Activated naive CD4-positive, alpha-beta T cell treated with Interleukin-2 at 50 U/mL for 16 hours (primary cell): ENCODE measurements at places on chromosomes 2 and 18.

DNA sequence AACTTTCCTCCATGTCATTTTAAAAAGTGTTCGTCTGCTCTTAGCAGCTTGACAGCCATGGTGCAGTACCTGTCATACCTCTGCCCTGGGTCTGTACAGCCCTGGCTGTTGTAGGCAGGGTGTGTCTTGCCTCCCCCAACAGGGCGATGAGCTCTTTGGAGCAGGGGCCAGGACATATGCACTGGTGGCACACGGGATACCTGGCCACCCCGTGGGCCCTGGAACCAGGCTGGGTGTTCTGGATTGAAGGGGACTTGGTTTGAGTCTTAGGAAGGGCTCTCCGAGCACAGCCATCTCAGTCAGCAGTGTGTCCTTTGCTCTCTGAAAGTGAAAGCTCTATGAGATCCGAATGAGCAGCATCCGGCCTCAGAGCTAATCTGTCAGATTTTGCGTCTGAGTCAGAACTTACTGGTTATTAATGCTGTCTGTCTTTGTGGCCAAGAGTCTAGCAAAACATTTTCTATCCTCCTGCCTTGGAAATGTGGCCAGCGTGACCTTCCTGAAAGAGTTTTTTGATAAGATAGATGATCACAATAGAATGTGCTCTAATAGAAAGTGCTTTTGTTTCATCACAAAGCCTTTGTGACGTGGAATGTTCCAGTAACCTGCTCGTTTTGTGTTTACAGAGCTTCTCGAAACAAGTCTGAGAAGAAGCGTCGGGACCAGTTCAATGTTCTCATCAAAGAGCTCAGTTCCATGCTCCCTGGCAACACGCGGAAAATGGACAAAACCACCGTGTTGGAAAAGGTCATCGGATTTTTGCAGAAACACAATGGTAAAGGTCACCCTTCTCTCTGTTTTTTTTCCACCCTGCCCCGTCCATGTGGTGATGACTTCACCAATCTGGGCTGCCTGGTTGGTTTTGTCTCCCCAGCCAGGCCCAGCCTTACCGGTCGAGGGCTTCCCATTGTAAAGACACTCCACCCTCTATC lies 77.3 kb upstream of the RPL31 start:
- peak; percentile 31 for DNase-seq

DNA sequence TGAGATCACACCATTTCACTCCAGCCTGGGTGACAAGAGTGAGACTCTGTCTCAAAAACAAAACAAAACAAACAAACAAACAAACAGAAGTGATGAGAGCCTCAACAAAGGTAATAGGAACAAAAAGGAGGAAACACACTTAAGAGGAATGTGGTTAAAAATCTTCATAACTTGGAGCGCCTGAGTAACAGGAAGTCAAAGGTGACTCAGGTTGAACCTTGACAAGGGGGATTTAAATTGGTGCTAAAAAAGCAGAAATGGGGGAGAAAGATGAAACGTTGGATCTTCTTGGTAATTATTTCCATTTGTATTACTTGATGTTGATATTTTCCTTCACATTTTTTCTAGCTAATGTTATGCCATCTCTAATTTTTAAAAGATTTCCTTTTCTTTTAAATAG lies 318.5 kb upstream of the TCF4 start:
- DNase-seq, result no peak

DNA sequence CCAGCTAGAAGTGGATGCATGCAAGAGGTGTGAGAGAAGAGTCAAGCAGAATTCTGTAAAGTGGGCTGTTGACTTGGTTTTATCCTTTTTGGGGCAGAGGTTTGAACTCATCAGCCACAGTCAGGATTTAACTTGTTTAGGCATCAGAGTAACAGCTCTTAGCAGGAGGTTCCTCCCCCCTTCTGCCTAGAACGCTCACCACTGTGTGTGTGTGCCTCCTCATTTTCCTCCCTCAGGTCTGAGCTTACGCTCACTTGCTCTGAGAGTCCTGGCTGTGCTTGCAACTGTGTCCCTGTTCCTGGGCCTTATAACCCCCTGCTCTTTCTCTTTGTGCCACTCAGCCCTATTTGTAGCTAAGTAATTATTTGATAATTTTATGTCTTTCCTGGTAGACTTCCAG lies 167.9 kb downstream of the TMEM182 start:
- DNase-seq, result no peak

- DNase-seq, result no peak
Measured at GRCh38 chr2:234804704-234805103, 147.1 kb upstream of the SH3BP4 start.

DNA sequence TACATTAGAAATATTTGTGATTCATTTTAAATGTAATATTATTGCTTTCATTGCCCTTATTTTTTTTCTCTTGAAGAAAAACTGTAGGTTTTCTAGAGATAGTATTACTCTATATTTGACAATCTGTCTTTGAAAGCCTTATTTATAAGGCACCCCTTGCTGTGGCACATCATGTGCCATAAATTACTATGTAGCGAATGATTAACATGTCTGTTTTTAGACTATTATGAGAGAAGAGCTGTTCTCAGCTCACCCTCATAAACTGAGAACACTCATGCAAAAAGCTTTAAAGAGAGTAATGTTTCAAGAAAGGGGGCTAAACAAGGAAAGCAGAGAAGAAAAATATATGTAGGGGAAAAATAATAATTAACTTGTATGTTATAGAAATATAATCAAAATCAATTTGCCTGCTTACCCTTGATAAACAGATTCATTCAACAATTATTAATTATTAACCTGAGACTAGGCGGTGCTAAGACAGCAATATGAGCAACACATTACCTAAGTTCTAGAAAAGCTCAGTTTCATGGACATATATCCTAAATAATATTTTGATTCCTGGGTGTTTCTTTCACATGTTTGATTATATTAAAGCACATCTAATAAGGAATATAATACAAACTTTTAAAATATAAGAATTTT lies 69.0 kb downstream of the RAB3GAP1 start:
- DNase-seq, result no peak

- DNase-seq, result no peak
Measured at GRCh38 chr2:43469713-43470112, 126.1 kb downstream of the THADA start.

- no peak for DNase-seq
Measured at GRCh38 chr2:193520709-193521458, 1326.2 kb upstream of the TMEFF2 start.

GRCh38 chr2:3219536-3219935 lies 158.1 kb downstream of the EIPR1 start:
- no peak for DNase-seq

DNA sequence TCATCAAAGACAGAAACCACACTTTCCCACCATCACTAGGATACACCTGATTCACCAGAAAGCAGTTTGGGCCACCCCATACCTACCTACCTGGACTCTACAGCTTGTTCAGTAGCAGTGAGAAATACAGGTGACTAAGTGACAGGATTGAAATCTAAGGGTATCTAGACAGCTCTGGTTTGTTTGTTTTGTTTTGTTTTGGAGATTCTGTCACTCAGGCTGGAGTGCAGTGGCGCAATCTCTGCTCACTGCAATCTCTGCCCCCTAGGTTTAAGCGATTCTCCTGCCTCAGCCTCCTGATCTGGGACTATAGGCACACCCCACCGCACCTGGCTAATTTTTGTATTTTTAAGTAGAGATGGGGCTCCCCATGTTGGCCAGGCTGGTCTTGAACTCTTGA lies 3.1 kb downstream of the TTC21B start:
- no peak for DNase-seq

- no peak for DNase-seq
Measured at GRCh38 chr2:55929476-55929875, 5.9 kb upstream of the EFEMP1 start.

DNA sequence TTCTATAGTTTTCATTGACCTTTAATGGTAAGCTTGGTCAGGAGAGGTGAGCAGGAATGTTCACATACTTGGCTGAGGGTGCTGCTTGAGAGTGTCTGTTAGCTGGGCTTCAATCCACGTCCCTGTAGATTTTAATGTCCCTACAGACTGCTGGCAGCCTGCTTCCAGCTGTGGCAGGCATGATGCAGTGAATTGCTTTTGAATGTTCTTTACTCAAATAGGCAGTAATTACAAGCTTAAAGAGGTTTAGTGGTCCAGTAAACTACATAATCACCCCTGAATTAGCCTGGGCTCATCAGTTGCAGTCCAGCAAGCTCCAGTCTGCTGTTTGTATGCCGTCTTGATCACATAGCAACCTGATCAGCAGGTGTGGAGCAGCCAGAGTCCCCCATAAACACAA lies 102.1 kb downstream of the MEIS1 start:
- no peak for DNase-seq

DNA sequence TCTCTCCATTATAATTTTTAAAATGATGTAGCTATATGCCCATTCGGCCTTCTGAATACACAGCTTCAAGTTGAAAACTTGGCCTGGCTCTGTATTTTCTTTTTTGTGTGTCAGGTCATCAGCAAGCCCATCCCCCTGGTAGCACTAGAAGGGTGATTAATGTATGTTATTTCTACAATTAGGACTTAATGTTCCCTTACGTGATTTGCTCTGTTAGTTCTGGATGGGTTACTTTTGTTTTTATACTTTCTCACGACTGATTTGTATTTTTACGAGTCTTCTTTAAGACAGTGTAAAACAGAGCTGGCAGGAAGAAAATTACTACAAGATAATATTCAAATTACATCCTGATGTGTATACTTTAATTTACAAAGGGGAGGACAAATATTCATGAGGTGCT lies 88.4 kb upstream of the RGPD4 start:
- no peak for DNase-seq

GRCh38 chr2:211822686-211823335 lies 715.8 kb downstream of the ERBB4 start:
- DNase-seq, result no peak

GRCh38 chr2:107107351-107107750 lies 221.4 kb upstream of the ST6GAL2 start:
- no peak for DNase-seq

- DNase-seq, result peak; percentile 81
Measured at GRCh38 chr18:80157708-80158343, 48.8 kb downstream of the ADNP2 start.

DNA sequence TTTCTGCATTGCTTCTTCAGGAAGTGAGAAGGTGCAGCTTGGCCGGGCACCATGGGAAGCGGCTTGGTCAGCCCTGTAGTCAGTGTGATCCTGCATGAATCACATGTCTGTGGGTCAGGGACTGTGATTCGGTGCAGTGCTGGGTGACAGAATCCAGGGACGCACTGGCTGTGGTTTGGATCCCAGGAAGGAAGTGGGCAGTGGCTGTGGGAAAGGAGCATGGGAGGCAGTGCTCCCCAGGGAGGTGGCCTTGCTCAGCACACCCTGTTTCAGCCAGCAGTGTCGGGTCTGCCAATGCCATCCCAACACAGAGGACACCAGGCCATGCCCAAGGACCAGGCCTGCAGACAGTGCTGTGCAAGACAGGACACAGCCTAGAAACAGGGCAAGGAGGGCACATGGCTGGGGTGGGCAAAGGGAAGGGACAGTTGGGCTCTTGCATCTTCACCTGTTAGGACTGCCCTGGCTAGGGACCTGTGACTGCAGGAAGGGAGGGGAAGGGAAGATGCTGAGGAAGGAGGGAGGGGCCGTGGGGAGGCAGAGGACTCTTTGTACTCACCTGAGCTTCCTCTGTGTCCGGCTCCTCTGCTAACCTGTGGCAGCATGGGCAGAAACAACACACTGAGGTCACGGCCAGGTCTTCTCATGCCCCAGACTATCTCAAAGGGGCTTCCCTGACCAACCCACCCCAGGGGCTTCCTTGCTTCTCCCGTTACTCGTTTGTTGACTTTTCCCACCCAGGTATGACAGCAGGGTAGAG lies 37.2 kb upstream of the DNMT3A start:
- DNase-seq, result no peak

GRCh38 chr2:222931659-222932058 lies 70.8 kb downstream of the ACSL3 start:
- DNase-seq, result no peak

DNA sequence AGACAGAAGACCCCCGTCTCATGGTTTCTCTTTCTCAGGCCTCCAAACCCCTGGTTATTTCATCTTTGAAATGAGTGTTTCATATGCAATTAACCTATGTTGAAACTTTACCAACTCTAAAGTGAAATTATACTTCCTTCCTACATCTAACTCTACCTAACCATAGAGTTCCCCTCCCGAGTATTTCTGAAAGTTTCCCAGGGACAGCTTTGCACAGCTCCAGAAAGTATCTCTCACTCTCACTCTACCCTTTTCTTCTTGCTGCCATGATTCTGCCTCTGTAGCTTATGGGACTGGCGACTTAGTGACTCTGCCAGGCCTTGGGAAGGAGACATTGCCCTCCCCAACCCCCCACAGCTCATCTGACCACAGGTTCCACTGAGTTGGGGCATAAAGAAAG lies 107.9 kb downstream of the B3GNT2 start:
- DNase-seq, result no peak

GRCh38 chr2:191601060-191601459 lies 76.9 kb upstream of the NABP1 start:
- no peak for DNase-seq

DNA sequence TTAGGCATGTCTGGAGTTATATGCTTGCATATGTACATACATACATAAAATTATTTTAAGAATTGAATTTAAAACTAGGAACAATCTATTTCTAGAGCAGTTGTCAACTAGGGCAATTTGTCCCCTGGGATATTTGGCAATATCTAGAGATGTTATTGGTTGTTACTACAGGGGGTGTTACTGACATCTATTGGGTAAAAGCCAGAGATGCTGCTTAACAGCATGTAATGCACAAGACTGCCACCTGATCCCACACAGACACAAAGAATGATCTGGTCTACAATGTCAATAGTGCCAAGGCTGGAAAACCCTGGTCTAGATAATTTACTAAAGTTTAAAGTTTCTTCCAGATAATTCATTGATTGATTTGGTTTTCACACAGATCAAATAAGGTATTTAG lies 185.3 kb downstream of the NYAP2 start:
- DNase-seq, result no peak

- peak; percentile 20 for DNase-seq
Measured at GRCh38 chr2:225122583-225123486, 80.6 kb upstream of the DOCK10 start.

GRCh38 chr2:235027558-235028214 lies 75.9 kb downstream of the SH3BP4 start:
- DNase-seq, result no peak

DNA sequence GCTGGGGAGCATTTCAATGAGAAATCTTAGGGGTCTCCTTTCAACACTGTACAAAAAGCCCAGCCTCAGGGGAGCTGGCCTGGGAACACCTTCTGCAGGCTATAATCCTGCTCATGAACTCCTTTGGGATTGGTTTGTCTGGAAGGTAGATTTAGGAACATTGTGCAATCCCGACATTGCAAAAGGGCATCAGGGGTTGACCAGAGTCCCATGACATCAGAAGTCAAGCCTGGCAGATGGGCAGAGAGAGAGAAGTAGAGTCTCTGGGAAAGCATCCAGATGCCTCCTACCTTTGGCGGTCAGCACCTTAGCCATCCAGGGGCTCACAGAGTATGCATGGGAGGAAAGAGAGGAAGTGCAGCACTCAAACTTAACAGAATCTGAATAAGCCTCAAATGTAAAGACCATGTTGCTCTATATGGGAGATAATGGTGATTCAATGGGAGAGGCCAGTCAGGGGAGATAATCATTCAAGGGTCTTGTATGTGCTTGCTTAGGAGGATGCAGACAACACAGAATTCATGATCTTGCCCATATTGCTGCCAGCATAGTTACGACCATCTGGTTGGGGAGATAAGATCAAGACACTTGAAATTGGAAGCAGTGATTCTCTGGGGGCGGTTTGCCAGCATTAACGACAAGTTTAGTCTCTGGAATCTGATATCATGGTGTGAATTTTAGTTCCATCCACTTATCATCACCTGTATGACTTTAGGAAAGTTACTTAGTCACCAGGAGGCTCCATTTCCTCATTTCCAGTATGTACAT lies 58.3 kb upstream of the UPP2 start:
- DNase-seq, result no peak

GRCh38 chr2:239612133-239612532 lies 211.3 kb upstream of the HDAC4 start:
- no peak for DNase-seq
